ENCODE measurements at places on chromosomes 3 and 15.

DNA sequence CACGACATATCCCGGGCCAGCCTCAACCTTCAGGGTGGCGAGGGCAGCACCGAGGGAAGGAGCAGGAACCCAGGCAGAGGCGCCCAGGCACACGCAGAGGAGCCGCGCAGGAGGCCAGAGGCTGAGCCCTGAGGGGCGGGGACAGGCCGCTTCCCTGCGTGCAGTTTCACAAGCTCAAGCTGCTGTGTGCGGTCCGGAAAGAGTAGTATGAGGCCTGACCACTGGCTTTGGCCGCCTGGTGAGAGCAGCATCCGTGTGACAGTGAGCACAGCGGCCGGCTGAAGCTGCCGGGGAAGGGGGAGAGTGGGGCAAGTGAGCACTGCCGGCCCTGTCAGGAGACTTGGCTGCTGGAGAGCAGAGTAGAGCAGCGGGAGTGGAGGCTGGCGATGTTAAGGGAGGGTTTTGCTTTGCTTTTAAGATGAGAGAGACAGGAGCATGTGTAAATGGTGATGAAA, 8.7 kb downstream of the ZDHHC19 start:
- no peak for DNase-seq

DNA sequence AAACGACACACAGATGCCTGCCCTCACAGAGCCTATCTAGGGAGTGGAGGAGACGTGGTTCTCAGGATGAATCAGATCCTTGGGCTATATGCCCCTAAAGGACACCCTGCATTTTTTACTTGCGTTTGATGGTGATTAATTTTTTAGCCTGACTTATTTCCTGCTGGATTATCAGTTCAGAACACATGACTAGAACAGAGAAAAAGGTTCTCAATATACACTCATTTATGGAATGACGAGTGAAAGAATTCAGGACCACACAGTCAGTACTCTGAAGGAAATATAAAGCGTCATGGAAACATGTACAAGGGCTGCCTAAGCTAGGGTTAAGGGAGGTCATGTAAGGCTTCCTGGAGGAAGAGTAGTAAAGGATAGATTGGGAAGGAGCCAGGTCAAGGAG, 121.8 kb downstream of the SSR3 start:
- DNase-seq: no peak

DNA sequence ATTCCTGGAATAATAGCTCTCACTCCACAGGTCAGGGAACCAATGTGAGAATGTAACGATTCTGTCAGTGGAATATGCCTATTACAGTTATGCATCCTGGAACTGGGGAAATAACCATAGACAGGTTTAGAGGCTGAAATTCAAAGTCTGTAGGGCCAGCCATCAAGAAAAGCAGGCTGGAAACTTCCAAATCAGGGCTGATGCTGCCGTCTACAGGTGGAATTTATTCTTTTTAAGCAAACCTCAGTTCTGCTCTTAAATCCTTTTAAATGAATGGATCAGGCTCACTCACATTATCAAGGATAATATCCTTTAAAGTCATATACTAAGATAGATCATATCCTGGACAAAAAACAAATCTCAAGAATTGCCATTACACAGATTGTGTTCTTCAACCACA, 699.8 kb downstream of the NR2F2 start:
- no peak for DNase-seq

DNA sequence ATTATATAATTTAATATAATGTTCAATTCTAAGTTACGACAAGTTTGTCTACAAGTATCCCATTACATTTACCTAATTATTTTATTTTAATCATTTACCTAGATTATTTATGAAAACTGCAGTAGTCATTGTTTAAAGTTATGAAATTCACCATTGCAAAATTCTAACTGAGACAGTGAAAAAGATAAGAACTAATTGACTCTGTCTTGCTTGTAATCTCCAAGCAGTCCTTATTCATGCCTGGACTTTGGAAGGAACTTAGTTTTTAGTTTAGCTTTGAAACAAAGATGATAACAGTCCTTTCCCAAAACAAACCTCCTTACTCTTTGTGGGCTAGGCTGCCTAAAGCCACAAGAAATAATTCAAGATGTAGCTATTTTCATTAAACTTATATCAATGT, 165.0 kb downstream of the SUCNR1 start:
- no peak for DNase-seq

- no peak for DNase-seq
Observed at GRCh38 chr3:180036092-180036670, 556 bp downstream of the PEX5L start.

DNA sequence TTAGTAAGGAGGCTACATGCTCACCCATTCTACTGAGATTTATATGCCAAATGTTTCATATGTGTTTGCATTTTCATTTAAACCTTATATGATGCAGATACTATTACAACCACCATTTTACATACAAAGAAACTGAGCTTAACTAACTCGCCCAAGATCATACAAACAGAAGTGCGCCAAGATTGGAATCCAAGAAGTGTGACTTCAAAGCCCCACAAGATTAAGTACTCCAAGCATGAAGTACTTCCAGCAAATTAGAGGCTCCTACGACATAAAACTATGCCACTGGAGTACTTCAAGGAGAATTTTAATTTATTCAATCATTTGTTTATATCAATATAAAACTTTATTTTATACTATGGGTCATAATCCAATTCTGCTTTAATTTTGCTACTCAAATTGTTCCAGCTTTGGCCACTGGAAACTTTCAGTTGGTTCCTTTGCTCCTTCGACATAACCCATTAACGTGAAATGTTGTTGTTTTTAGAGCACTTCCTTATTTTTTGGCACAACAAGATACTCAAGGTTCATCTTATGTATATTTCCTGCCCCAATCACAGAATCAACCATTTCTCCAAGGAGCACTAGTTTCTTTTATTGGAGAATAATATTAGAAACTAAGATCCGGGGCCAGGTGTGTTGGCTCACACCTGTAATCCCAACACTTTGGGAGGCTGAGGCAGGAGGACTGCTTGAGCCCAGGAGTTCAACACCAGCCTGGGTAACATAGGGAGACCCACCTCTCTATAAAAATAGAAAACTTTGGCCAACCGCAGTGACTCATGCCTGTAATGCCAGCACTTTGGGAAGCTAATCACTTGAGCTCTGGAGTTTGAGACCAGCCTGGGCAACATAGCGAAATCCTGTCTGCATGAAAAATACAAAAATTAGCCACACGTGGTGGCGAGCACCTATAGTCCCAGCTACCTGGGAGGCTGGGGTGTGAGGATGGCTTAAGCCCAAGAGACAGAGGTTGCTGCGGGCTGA, 10.4 kb downstream of the INO80 start:
- no peak for DNase-seq

DNA sequence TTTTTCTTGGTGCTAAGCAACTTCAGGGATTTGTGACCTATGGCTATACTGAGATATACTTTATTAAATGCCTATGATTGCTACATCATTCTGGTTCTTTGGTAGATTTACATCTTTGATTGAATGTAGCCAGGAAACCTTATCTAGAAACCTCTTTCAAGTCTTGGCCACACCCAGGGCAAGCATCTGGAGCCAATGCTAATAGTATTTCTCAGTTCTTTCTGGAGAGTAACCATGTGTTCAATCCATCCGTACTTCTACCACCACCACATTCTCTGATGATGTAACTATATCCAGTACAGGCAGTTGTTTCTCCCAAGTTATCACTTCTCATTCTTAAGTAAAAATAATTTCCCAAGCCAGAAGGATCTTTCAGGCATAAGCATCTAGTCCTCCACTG, 69.0 kb downstream of the NME9 start:
- no peak for DNase-seq

DNA sequence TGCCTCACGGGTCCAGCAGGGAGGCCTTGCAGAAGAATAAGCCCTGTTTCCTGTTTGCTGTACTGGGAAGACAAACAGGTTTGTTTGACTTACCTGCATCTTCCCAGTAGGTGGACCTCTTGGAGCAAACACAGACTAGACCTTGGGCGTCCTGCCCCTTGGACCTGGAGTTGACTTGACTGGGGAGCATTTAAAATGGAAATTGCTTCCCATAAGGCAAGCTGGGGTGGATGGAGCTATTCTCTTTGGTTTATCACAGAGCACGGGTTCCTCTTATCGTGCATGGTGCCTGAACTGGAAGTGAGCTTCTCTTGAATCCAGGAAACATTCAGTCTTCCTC, 151.4 kb downstream of the RPLP1 start:
- no peak for DNase-seq

- no peak for DNase-seq
Observed at GRCh38 chr3:115659253-115660220, 36.2 kb downstream of the GAP43 start.
